Lung (tissue), 17 donors: ENCODE measurements at places on chromosomes 11 and 22. TPM values are rescaled to one million over a fixed set of nuclear protein-coding genes. Genes with fewer than 3 reads are reported as not detected.

MMP13 gene
- total RNA-seq = 0.09 TPM

OR2D2 gene
- total RNA-seq = 0.25 TPM

SLC39A13 gene
- 31.8 TPM for total RNA-seq

C22orf31 gene
- total RNA-seq = not detected

EMID1 gene
- total RNA-seq = 7.9 TPM

TSPAN4 gene
- total RNA-seq = 135 TPM
